Activated CD4-positive, alpha-beta T cell treated with anti-CD3 and anti-CD28 coated beads, Interleukin-2, amount 50 U/mL, for 48 hours (primary cell): ENCODE measurements at places on chromosomes 12 and 14.

DNA sequence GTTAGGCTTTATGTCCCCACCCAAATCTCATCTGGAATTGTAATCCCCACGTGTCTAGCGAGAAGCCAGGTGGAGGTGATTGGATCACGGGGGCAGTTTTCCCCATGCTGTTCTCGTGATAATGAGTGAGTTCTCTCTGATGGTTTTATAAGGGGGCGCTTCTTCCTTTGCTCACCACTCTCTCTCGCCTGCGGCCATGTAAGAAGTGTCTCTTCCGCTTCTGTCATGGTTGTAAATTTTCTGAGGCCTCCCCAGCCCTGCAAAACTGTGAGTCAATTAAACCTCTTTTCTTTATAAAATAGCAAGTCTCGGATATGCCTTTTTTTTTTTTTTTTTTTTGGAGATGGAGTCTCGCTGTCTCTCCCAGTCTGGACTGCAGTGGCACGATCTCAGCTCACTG, 13.3 kb downstream of the IL31 start:
- DNase-seq, result no peak

- DNase-seq, result no peak
These were observed 3.4 kb downstream of the TAMALIN start for GRCh38 chr12:52010152-52010622.

GRCh38 chr12:82659343-82660207, 27.1 kb upstream of the TMTC2 start:
- DNase-seq, result no peak

GRCh38 chr12:3294481-3294911, 196.5 kb upstream of the PRMT8 start:
- no peak for DNase-seq

- no peak for DNase-seq
These were observed 666.6 kb downstream of the DIO2 start for GRCh38 chr14:79544698-79545070.

DNA sequence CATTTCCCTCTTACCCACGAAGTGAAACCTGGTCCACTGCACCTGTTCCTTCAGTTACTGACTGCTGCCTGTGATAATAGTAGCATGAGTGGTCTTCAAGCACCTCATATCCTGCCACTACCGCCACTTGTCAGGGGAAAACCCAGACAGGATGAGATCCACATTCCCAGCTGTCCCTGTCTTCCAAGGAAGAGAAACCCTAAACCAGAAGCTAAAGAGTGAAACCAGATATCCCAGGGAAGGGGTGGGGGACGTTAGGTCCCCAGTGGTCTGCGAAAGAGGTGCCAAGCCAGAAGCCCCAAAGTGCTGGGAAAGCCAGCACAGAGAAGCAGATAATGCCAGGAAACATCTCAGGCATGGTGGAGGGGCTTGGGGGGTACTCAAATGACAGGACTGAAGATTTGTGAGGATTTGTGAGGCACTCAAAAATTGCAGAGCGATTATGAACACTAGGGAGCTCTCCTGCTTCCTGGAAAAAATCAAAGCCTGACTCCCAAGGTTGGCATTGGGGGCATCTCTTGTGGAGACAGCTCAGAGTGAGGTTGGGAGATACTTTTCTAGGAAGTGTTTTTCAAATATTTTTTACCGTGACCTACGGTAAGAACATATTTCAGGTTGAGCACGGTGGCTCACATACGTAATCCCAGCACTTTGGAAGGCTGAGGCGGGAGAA, 77.9 kb downstream of the TMEM30B start:
- no peak for DNase-seq

GRCh38 chr14:91748049-91748448, 16.2 kb upstream of the CATSPERB start:
- no peak for DNase-seq

GRCh38 chr12:4134448-4135263, 138.9 kb upstream of the CCND2 start:
- DNase-seq, result no peak

DNA sequence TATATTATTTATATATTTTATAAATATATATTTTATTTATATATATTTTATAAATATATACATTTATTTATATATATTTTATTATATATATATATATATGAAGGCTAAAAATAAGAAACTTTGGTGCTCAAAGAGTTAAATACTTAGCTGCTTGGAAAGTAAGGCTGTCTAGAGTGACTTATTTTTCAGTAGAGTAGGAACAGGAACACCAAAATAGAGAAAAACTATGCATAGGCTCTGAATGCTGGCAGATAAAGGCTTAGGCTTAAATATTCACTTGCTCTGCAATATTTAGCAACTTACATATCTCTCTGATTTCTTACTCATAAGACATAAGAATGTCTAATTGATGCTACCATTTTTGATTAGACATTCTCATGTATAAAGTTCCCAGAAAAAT, 991.2 kb downstream of the VRK1 start:
- no peak for DNase-seq

- no peak for DNase-seq
These were observed 1500.7 kb upstream of the FLRT2 start for GRCh38 chr14:84029246-84029645.

- DNase-seq, result no peak
These were observed 10.4 kb downstream of the CCT2 start for GRCh38 chr12:69595689-69596088.

DNA sequence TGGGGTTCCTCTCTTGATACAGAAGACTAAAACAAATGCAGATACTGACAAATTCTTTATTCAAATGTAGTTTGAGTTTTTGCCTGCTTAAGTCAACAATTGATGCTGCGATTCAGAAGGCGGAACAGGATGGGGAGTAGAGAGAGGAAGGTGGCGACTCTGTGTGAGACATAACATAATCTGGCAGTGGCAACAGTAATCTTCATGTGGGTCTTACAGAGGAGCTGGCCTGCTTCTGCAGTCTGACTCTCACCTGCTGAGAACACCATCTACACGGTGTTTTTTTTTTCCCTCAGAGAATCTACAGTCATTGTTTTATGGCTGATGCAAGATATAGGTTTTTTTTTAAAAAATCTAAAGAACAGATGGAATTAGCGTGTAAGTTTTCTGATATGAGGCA, 10.1 kb downstream of the CCDC92 start:
- DNase-seq, result no peak

GRCh38 chr14:98711453-98711852, 560.5 kb downstream of the BCL11B start:
- DNase-seq, result no peak

DNA sequence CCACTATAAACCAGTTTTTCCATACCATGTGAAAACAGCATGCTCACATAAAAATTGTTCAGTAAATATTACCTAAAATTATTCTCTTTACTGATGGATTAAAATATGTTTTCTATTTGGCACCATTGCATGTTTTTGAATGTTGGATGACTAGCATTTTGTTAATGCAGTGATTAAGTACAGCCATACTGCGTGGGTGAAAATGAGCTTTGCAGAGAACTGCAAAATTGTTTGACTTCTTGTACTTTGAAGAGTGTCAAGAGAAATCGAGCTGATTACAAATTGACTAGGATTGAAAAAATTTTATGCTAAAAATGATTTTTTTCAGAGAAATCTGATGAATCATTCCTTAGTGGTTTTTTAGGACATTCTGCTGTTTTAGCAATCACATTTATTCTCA, 452.9 kb downstream of the RPL10L start:
- DNase-seq, result no peak

DNA sequence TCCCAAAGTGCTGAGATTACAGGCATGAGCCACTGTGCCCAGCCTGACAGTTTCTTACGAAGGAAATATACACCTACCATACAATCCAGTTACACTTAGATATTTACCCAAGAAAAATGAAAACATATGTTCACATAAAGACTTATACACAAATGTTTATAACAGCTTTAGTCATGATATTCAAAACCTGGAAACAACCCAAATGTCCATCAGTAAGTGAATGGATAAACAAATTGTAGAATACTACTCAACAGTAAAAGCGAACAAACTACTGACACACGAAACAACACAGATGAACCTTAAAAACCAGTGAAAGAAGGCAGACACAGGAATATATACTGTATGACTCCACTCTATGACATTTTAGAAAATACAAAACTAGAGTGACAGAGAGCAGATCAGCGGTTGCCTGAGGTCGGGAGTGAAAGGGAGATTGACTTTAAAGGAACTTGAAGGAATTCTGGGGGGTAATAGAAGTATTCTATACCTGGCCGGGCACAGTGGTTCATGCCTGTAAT, 83.6 kb downstream of the SPRING1 start:
- no peak for DNase-seq

DNA sequence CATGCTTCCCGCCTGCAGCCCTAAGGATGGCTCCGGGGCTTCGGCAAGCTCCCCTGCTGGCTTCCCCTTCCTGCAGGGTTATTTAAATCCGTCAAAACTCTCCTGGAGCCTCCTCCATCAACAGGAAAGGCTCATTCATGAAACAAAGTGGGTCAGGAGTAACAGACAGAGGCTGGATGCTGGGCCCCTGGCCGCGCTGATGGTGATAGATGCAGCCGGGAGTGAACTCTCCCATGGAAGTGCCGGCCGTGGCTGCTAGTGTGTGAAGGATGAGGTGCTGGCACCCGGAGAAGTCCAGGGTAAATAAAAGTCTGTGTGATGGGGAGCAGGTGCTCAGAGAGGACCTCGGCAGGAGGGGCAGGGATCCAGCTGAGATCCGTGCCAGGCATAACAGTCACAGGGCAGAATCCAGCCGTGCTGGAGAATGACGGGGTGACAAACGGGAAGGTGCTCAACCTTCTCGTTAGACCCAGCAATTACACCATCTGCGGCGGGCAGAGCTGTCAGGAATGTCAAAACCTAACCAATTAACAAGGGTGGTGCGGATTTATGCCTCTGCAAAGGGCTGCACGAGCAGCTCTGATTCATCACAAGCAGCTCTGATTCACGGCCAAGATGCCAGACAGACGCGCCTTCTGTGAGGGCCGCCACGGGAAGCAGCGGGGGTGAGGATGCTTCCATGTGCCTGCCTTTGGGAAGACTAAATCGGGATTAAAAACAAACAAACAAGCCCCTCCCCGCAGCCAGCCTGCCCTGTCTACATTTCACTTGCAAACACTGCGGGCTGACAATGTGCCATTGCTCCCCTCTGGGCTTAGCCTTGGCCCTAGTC, 55.6 kb downstream of the SYNE3 start:
- no peak for DNase-seq

DNA sequence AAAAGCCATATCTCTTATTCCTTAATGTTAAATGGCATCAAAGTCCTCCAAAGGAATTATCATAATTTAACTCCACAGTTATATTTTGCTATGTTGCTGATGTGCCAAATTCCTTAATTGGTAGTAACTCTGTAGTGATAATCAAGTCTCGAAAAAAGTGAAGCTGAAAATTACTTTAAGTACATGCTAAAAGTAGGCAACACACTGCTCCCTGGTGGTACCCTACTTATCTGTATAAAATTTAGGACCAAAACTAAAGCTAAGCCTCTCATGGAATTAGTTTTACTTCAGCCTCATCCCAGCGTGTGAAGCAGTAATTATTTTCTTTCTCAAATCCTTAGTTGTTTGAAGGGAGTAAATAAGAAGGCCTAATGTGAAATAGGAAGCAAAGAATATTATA, 132.8 kb downstream of the TTLL5 start:
- DNase-seq, result no peak

- DNase-seq, result no peak
These were observed 133.1 kb downstream of the SLC15A4 start for GRCh38 chr12:128690641-128691040.

- DNase-seq, result no peak
These were observed 1.0 kb downstream of the BLTP3B start for GRCh38 chr12:100141666-100141997.

DNA sequence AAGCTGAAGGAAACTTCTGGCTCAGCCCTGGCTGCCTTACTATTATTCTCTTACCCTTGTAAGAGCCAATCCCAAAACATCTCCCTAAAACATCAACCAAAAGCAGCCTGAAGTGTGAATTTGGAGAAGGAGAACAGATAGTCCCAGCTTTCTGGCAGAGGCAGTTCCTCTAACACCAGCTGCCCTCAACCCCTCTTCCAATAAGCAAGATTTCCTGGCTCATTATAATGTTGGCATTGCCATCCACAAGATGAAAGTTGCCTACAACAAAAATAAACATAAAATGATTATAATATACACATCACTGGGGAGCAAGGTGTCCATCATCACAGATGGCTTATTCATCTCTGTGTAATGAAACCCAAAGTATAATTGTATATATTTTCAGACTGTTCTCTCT, 352.5 kb upstream of the CCDC196 start:
- DNase-seq, result no peak

DNA sequence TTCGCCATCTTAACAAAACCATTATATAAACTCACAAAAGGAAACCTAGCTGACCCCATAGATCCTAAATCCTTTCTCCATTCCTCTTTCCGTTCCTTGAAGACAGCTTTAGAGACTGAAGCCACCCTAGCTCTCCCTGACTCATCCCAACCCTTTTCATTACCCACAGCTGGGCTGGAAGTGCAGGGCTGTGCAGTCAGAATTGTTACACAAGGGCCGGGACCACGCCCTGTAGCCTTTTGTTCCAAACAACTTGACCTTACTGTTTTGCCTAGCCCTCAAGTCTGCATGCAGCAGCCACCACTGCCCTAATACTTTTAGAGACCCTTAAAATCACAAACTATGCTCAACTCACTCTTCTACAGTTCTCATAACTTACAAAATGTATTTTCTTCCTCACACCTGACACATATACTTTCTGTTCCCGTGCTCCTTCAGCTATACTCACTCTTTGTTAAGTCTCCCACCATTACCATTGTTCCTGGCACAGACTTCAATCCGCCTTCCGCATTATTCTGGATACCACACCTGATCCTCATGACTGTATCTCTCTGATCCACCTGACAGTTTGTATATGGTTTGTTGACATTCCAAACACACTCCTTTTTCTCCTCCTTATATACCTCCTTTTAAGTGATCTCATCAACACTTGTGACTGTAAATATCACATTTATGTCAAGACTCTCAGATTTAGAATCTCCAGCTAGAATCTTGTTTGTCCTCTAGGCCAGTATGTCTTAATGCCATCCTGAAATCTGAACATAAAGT, 208.7 kb downstream of the KITLG start:
- no peak for DNase-seq

DNA sequence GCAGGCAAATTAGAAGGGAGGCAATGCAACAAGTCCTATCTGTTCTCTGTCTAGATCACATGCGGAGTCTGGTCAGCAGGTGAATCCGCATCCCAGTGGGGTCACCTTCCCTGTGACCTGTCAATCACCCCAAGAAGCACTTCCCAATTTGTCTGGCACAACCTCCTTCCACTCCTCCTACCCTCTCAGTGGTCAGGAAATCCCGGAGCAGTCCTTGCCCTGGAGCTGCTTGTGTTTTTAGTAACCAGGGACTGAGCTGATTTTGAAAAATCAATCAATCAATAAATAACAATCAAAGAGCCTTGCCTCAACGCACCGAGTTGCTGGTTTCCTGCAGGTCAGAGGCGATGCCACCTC, 572 bp upstream of the ACSS3 start:
- no peak for DNase-seq

GRCh38 chr14:37436519-37436918, 158.5 kb downstream of the FOXA1 start:
- no peak for DNase-seq
